Upper lobe of left lung (tissue), 6 donors: ENCODE measurements at places on chromosomes 6 and 20.

DNA sequence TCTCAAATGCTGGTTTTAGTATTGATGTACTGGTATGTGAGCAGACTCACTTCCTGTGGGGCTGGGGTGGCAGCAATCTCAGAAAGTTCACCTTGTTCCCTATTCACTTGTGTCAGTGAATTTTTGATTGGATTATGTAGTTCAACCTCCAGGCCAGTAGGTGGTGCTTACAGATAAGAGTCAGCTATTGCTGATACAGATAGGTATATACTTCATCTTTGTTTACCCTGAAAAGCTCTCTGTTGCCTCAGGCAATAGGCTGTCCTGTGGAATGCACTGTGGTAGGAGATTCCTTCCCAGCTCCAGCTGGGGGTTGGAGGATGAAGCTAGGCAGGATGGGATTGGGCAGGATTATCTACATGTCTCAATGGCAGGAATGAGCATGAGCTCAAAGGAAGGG is 851.2 kb upstream of the EYS start:
- H3K27ac ChIP-seq = no peak overlapping the region
- H3K27me3 ChIP-seq = no peaks in the 10 kb centered on the region
- H3K4me1 ChIP-seq = no peaks in the 10 kb centered on the region
- no peak for DNase-seq
- H3K4me3 ChIP-seq = no peak overlapping the region
- H3K36me3 ChIP-seq = no peaks in the 10 kb centered on the region

GRCh38 chr20:44497761-44498160 is 22.1 kb downstream of the TTPAL start:
- no peak overlapping the region for H3K27ac ChIP-seq
- H3K27me3 ChIP-seq = no peaks in the 10 kb centered on the region
- no peak overlapping the region for H3K4me3 ChIP-seq
- DNase-seq = no peak
- H3K36me3 ChIP-seq = peaks cover 100% of the 10 kb centered on the region
- H3K4me1 ChIP-seq = no peaks in the 10 kb centered on the region

DNA sequence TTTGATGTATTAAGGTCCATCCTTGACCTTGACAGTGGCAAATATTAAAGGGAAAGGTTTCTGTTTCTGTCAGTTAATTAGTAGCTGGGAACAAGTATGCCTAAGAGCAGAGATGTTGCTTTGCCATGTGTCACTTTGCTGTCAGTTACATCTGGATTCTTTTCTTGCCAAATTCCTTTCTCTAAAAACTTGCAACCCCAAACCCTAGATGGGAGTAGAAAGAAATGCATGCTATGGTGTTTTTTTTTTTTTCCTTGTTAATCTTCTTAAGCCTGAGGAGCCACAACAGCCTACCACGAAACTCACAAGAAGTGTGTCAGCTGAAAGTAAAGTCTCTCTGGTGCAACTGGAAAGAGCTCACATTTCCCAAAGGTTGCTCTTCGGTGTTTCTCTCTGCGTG is 18.0 kb upstream of the CLDN20 start:
- H3K27ac ChIP-seq = no peak overlapping the region
- no peak overlapping the region for H3K4me3 ChIP-seq
- no peak for DNase-seq
- no peaks in the 10 kb centered on the region for H3K36me3 ChIP-seq
- no peaks in the 10 kb centered on the region for H3K27me3 ChIP-seq
- no peaks in the 10 kb centered on the region for H3K4me1 ChIP-seq

- DNase-seq = no peak
- H3K4me3 ChIP-seq = no peak overlapping the region
- H3K36me3 ChIP-seq = no peaks in the 10 kb centered on the region
These were observed 41.2 kb upstream of the TMEM200A start for GRCh38 chr6:130324657-130325056.

- no peaks in the 10 kb centered on the region for H3K27me3 ChIP-seq
- DNase-seq = no peak
- no peaks in the 10 kb centered on the region for H3K36me3 ChIP-seq
- H3K27ac ChIP-seq = no peak overlapping the region
- H3K4me1 ChIP-seq = no peaks in the 10 kb centered on the region
These were observed 75.8 kb downstream of the CDH22 start for GRCh38 chr20:46232539-46232938.

- no peak for DNase-seq
- no peak overlapping the region for H3K27ac ChIP-seq
- peaks cover 5% of the 10 kb centered on the region for H3K4me1 ChIP-seq
- no peaks in the 10 kb centered on the region for H3K36me3 ChIP-seq
These were observed 6.4 kb upstream of the TRIM38 start for GRCh38 chr6:25956226-25956625.

- no peak for DNase-seq
- no peaks in the 10 kb centered on the region for H3K27me3 ChIP-seq
- no peaks in the 10 kb centered on the region for H3K4me1 ChIP-seq
- H3K4me3 ChIP-seq = no peak overlapping the region
- H3K27ac ChIP-seq = no peak overlapping the region
These were observed 37.6 kb downstream of the ZNF391 start for GRCh38 chr6:27426045-27426620.

DNA sequence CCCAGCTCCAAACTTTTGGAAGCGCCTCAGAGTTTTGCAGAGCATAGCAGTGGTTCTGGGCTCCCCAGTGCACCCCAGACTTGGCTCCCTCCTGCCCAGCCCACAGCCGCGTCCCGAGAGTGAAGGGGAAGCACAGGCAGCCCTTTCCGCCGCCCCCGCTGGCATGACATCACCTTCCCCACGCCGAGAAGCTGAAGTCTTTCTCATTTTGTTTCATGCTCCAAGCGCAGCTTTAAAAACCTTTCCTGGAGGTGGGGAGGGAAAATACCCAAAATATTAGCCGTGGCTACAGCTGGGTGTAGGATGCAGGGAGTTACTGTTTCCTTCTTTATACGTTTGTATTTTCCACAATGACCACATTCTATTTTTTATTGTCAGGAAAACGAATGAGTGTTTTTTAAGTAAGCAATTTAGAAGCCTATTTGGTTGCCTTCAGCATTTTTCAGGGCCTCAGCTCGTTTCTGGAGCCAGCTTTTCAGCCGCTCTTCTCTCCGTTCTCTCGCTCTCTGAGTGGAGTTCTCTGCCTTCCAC is 72.9 kb downstream of the SNX5 start:
- no peaks in the 10 kb centered on the region for H3K27me3 ChIP-seq
- H3K4me1 ChIP-seq = peaks cover 10% of the 10 kb centered on the region
- peak; percentile 86 for DNase-seq
- H3K4me3 ChIP-seq = peak overlapping the region; percentile 30

- no peaks in the 10 kb centered on the region for H3K4me1 ChIP-seq
- H3K36me3 ChIP-seq = no peaks in the 10 kb centered on the region
- no peak overlapping the region for H3K27ac ChIP-seq
- H3K4me3 ChIP-seq = no peak overlapping the region
These were observed 33.4 kb upstream of the SLC35B3 start for GRCh38 chr6:8468552-8469356.

GRCh38 chr6:6593867-6594468 is 5.4 kb downstream of the LY86 start:
- H3K36me3 ChIP-seq = no peaks in the 10 kb centered on the region
- no peak overlapping the region for H3K27ac ChIP-seq
- peaks cover 32% of the 10 kb centered on the region for H3K4me1 ChIP-seq
- H3K27me3 ChIP-seq = no peaks in the 10 kb centered on the region
- DNase-seq = no peak

DNA sequence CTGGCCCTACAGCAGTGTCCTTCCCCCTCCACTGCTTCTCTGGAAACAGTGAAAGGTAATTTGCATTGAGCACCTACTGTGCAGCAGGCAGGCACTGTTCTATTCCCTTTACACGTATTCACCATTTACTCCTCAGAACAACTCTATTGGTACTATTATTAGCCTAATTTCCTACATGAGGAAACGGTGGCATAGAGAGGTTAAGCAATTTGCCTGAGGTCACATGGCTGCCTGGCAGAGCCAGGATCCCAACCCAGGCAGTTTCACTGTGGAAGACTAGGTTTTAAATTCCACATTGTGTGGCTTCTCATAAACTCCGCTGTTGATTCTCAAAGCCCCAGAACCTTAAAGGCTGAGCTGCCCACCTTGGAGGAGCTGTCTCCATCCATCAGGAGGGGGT is 72.7 kb downstream of the CLIC5 start:
- peak; percentile 32 for DNase-seq
- H3K27ac ChIP-seq = no peak overlapping the region

GRCh38 chr6:142985281-142985680 is 40.3 kb upstream of the HIVEP2 start:
- no peaks in the 10 kb centered on the region for H3K36me3 ChIP-seq
- H3K27me3 ChIP-seq = no peaks in the 10 kb centered on the region
- no peak overlapping the region for H3K27ac ChIP-seq
- no peaks in the 10 kb centered on the region for H3K4me1 ChIP-seq
- DNase-seq = no peak

DNA sequence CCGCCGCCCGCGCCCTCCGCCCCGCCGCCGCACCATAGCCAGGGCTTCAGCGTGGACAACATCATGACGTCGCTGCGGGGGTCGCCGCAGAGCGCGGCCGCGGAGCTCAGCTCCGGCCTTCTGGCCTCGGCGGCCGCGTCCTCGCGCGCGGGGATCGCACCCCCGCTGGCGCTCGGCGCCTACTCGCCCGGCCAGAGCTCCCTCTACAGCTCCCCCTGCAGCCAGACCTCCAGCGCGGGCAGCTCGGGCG is 1.5 kb downstream of the FOXC1 start:
- H3K4me1 ChIP-seq = peaks cover 43% of the 10 kb centered on the region
- no peak for DNase-seq
- H3K36me3 ChIP-seq = no peaks in the 10 kb centered on the region
- peaks cover 37% of the 10 kb centered on the region for H3K27me3 ChIP-seq
- peak overlapping the region; percentile 61 for H3K27ac ChIP-seq

GRCh38 chr6:98971303-98971702 is 23.6 kb upstream of the FBXL4 start:
- DNase-seq = no peak
- H3K27me3 ChIP-seq = no peaks in the 10 kb centered on the region
- no peaks in the 10 kb centered on the region for H3K36me3 ChIP-seq

DNA sequence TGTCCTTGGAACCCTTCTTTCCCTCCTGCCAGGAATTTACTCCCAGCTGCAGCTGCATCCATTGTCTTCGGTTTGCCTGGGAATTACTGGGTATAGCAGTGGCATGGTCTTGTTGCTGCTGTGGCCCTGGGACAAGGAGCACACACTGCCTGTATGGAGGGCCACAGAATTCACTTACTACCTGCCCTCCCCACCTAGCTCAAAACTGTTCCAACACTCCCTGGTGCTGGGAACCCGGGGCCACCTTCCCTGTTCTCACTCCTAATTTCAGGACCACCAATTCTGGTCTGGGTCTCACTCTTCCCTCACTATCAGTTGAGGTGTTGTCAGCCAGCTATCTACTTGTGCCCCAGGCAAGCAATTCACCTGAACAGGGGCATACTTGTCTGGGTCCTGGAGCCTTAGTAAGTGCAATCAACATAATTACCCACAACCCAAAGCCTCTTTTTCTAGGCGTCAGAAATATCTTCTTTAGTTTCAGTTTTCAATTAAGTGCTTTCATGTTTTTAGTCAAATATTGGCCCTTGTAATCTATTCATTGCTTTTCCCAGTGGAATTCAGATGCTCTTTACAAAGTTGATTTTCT is 47.2 kb downstream of the METTL24 start:
- H3K27me3 ChIP-seq = no peaks in the 10 kb centered on the region
- H3K27ac ChIP-seq = no peak overlapping the region
- H3K4me3 ChIP-seq = no peak overlapping the region
- no peaks in the 10 kb centered on the region for H3K4me1 ChIP-seq

DNA sequence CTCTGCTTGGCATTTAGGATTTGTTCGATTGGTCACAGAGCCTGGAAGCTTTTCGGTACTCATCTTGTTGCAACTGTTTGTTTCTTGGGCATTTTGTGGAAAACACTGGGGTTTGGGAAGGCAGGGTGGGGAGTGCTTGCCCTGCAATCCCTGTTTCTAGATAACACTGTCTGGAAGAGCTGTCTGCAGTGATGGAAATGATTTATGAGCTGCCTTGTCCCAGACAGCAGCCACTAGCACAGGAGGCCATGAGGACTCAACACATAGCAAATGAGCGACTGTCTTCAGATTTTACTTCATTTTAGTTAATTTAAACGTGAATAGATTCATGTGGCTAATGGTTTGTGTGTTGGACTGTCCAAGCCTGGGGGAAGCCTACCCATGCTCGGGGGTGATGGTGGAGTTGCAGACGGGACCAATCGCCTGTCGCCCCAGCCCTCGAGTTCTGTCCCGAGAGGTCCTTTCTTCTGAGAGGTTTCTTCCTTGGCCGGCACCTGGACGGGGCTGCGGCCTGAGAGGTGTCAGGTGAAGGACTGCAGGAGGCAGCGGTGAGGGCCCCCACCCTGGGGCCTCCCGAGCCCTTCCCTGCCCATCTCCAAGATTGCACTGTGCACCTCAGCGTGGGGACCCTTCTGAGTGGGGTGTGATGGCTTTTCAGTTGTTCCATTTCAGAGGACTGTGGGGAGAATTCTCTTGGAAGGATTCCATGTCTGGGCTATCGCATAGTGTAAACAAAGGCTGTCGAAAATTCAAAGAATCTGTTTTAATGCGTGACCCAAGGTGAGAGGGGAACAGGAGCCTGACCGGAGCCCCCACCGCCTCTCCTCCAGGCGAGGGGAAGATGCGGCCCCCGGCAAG is 55.4 kb downstream of the SMOC2 start:
- H3K36me3 ChIP-seq = no peaks in the 10 kb centered on the region
- H3K4me3 ChIP-seq = no peak overlapping the region
- no peaks in the 10 kb centered on the region for H3K27me3 ChIP-seq

- H3K27me3 ChIP-seq = no peaks in the 10 kb centered on the region
- H3K4me1 ChIP-seq = peaks cover 83% of the 10 kb centered on the region
- H3K36me3 ChIP-seq = peaks cover 9% of the 10 kb centered on the region
- DNase-seq = peak; percentile 51
- no peak overlapping the region for H3K4me3 ChIP-seq
These were observed 2.0 kb downstream of the NNAT start for GRCh38 chr20:37523012-37523391.

DNA sequence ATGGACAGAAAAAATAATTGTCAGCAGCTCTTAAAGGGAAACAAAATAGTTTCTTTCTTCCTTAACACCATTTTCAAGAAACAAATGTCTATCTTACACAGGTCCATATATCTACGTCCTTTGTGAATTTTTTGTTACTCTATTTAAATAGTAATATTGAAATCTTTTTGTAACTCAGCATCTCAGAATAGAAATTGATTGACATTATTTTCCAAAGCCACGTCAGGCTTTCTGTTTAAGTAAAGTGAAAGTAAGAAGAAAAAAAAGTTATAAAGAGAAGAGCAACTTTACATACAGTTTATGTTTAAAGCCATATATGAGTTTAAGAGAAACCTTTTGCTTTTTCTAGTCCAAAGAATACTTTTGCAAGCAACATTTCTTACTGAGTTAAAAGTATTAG is 402.9 kb upstream of the SOX4 start:
- no peaks in the 10 kb centered on the region for H3K36me3 ChIP-seq
- no peak for DNase-seq

DNA sequence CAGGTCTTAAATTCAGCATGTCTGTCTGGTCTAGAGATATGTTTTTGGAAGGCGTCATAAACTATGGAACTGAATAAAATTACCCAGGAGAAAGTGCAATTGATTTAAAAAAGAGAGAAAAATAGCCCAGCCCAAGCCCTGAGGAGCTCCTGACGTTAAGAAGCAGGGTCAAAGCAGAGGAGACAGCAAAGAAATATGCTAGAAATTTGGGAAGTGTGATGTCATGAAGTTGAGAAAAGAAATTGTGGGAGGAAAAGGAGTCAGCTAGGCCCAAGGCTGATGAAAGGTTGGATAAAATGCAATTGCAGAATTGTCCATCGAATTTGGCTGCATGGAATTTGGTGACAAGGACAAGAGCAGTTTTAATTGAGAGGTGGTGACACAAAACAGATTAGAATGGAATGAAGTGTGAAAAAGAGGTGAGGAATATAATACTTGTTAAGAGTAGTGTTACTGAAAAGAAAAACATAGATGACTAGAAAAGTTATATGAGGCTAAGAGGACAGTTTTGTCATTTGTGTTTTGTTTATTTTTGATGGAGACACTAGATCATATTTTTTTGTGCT is 381.6 kb downstream of the LAMA2 start:
- no peak for DNase-seq
- H3K4me3 ChIP-seq = no peak overlapping the region
- no peaks in the 10 kb centered on the region for H3K36me3 ChIP-seq
- no peaks in the 10 kb centered on the region for H3K4me1 ChIP-seq
- no peaks in the 10 kb centered on the region for H3K27me3 ChIP-seq
